ENCODE measurements at places on chromosomes 7 and 10.

GRCh38 chr10:123139521-123140163 is 3.9 kb downstream of the HMX3 start:
- DNase-seq, result no peak

DNA sequence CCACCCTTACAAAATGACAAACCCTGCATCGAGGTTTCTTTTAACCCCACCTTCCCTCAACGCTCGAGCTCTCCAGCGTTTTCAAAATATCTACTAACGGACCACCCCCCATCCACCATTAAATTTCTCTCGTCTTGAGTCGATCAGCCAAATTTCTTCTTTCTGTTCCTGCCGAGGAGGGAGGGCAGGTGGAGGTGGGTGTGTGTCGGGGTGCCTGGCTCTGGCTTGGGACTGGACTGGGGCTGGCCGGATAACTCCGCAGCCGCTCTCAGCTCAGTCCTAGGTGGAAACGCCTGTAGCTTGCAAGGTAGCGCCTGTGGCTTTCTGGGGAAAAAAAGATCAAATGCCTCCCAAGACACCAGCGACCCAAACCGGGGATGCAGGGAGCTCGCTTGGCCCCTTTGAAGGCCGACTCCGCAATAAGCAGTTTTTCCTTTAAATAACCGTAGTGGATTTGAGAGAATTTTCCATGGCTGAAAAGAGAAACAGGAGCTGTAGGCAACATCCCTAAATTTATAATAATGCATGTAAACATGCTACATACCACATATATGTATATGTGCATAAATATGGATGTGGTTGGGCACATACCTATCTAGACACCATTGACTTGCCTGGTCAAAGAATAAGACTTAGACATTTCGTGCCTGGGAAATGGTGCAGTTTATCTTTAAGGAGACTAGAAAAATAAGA is 1.9 kb upstream of the TMEM178B start:
- DNase-seq, result no peak

DNA sequence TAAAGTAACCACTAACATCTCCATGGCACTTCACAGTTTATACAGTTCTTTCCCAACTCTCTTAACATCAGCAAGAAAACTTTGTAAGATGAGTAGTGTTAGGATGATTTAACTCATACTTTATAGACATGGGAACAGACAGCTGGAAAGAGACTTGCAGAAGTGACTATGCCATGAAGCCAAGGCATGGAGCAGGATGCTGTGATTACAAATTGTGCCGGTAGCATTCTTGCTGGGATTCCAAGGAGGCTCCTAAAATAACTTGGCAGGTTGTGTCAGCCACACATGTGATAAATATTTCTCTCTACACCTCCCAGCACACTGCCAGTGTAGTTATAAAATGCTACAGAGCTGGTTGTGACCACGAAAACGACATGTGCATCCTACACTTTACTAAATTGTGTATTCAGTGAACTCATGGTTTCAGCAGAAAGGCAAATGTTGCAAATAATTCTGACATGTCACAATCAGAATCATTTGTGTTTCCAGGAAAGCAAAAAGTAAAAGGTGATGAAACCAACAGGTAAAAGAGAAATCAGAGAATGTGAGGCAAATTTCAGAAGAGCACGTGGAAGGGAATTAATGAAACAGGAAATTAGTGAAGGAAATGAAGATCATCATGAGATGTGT is 5.6 kb upstream of the CYP3A4 start:
- no peak for DNase-seq

GRCh38 chr10:101485681-101486554 is 102.1 kb downstream of the POLL start:
- DNase-seq, result peak; percentile 12

DNA sequence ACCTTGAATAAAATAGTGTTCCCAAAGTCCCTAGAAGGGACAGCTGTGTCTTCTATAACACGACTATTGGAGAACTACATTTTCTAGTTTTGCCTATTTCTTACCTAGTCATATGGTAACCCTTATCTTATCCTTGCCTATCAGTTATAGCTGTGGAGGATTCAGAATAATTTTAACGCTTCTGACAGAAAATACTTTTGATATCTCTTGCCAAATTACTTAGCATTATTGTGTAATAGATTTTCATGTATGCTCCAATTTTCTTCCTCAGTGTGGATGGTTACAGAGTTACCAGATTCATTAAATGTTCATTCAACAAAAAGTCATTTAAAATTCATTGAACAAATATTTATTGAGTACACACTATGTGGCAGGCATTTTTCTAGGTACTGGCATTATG is 34.6 kb upstream of the LSM8 start:
- no peak for DNase-seq

GRCh38 chr7:44386139-44386913 is 60.9 kb upstream of the CAMK2B start:
- no peak for DNase-seq

DNA sequence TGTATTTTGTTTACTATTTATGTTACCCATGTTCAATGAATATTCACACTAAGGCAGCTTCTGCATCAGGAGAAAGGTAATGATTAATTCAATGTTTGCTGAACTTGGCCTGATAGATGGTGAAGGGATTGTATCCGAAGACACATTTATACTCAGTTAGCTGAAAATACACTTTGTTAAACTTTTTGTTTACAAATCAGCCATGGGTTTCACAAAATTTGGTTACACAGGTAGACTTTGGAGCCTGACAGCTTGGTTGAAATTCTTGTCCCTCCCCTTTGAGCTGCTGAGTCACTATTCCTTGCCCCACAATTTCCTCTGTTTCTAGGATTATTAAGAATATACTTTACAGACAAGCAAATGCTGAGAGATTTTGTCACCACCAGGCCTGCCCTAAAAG is 162.6 kb downstream of the PPP1R3A start:
- DNase-seq, result no peak

- no peak for DNase-seq
These were observed 317.9 kb downstream of the GPR158 start for GRCh38 chr10:25492680-25493079.

- no peak for DNase-seq
These were observed 61.9 kb downstream of the SPOCK2 start for GRCh38 chr10:72026278-72027111.

DNA sequence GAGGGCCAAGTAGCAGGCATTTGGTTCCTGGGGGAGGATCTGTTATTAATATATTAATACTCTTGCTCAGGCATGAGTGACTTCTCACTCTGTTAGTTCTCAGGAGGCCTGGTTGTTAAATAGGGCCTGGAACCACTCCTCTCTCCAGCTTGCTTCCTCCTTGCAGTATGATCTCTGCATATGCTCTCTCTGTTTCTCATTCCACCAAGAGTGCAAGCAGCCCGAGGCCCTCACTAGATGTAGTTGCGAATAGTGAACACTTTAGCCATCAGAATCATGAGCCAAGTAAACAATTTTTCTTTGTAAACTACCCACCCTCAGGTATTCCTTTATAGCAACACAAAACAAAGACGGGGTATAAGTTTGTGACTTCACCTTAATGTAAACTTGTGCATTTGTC is 784.3 kb downstream of the DNAJB9 start:
- no peak for DNase-seq

- DNase-seq, result no peak
These were observed 25.5 kb downstream of the FZD1 start for GRCh38 chr7:91289633-91290254.

- no peak for DNase-seq
These were observed 150.8 kb upstream of the PDE1C start for GRCh38 chr7:32221056-32221455.

GRCh38 chr7:22350466-22351328 is 6.3 kb downstream of the RAPGEF5 start:
- no peak for DNase-seq

- no peak for DNase-seq
These were observed 37.8 kb downstream of the AOAH start for GRCh38 chr7:36686499-36686898.

DNA sequence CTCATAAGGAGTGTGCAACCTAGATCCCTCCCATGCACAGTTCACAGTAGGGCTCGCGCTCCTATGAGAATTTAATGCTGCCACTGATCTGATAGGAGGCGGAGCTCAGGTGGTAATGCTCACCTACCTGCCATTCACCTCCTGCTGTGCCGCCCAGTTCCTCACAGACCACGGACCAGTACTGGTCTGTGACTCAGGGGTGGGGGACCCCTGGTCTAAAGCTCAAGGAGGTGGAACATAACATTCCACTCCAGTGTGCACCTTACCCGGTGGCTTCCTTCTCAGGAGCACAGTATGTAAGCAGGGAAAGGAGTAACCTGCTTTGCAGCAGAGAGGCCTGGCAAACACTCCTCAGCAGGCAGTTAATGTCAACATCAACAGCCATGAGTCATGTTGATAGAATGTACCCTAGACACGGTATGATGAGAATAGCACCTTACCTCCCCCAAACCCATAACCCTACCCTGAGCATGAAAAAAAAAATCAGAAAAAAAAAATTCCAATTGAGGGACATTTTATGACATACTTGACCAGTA is 273.5 kb downstream of the FGFR2 start:
- DNase-seq, result no peak

- DNase-seq, result no peak
These were observed 556.1 kb downstream of the KCNMA1 start for GRCh38 chr10:77081481-77081891.

DNA sequence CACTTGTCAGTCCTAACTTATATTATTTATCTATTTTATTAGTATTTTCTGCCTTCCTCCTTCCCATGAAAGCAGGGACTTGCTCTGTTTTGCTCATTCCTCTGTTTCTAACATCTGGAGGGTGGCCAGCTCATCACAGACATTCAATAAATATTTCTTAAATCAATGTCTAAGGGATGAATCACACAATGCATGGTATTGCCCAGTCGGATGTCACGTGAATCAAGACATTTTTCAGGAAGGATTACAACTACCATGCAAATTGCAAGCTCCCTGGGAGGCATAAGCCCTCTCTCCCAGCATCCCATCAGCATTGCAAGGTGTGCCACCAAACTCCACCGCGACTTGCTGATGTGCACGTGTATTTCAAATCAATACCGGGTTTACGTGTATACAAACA is 146.6 kb upstream of the RNF32 start:
- no peak for DNase-seq

DNA sequence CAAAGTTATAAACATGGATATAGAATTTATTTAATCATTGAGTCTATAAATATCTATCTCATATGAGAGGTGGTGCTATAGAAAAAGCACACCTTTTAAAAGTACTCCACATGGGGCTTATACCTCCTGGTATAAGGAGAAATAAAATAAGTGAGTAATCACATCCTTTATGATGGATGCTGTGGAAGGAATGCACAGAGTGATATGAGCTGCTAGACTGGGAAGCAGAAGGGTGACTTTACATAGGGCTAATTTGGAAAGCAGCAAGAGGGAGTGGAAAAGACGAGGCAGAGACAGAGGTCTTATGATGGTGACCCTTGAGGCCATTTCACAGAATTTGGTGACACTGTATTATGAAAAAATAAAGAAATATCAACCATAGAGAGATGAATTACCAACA is 59.4 kb upstream of the AHR start:
- DNase-seq, result no peak

- no peak for DNase-seq
These were observed 30.8 kb downstream of the IKZF1 start for GRCh38 chr7:50335230-50335794.

DNA sequence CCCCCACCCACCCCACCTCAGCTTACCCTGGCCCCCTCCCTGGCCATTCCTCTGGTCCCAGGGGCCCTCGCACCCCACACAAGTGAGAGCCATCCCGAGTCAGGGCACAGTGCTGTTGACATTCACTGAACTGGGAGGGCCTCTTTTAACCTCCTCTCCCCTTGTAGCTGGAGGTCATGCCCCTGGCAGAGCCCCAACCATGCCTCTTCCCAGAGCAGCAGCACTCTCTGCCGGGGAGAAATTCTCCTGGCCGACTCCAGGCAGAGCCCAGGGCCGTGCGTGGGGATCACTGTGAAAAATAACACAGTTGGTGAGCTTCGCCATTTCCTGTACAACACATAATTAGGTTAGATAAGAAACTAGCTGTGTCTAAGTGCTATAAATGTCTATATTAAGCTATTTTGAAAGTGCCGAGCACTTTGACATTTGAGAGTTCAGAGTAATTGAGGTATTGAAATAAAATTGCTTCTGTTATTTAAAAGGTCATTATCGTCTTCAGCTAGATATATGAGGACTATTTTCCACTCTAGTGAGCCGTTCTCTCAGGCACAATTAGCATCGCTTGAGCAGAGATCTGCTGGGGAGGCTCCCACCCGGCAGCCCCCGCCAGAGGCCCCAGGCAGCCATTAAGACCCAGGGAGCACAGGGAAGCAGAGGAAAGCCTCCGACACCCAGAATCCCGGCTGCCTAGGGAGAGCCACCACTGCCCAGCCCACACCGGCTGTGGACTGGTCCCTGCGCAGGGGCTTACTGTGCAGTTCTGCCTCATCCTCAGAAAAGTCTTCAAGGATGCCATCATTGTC is 62.4 kb upstream of the LRRC18 start:
- no peak for DNase-seq

DNA sequence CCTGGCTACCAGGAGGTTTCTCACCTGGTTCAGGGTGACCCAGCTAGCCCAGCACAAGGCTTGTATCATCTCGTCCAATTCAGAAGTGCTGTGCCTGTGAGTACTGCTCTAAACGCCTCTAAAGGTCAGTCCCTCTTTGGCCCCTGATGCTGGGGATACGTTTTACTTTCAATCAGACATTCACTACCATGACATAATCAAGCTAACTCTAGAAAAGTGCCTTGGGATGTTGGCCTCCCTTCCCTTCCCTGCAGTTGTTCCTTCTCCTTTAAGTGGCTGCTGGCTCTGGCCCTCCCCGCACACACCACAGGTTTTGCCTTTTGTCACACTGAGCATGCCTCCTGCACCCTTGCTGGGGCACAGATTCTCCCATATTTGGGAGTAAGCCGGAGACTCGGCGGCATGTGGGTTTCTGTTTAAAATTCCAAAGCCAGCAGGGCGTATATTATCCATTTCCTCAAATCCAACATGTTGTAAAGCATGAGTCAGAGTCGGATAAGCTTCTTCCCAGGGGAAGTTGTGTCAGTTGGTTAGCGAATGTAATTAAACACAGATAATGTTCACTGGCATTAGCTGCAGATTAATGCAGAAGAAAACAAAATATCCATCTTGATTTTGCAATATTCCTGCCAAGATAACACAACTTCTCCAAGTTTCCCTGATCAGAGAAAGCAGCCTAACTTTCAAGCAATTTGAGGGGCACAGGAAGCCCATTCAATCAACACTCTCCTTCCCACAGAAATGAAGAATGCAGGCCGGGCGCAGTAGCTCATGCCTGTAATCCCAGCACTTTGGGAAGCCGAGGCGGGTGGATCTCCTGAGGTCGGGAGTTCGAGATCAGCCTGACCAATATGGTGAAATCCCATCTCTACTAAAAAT is 31.8 kb upstream of the VCL start:
- peak; percentile 62 for DNase-seq
